ENCODE measurements at places on chromosomes 3 and 15. TPM values are rescaled to one million over a fixed set of nuclear protein-coding genes. Genes with fewer than 3 reads are reported as not detected.
A peak's percentile ranks its signal among the peaks of the same experiment; 100 is the strongest.

GRCh38 chr15:36954486-36954885 is 145.9 kb downstream of the MEIS2 start:
- DNase-seq: peak; percentile 2

GRCh38 chr15:40593588-40594428 is at the start of gene KNL1:
Gene KNL1, plus strand, starts transcription at chr15:40594249. Its CDS starts 8,683 bp downstream, at chr15:40602932.
- peak; percentile 94 for DNase-seq

DNA sequence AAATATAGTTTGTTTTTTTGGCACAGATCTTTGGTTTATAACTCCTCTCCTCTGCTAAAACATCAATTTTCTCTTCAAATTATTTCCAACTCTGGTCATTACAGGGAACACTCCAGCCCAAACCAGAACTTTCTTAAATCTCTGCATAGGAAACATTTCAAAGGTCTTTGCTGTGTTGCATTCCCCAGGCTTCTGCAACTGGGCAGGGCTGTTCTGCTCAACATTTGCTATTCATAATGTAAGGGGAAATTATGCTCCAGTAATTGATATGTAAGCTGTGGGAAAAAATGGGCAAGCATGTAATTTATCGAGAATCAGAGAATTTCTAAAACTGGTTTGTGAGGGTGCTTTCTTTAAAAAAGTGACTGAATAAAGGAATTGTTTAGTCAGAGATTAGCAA is 410.4 kb downstream of the TUSC7 start:
- no peak for DNase-seq

GRCh38 chr3:196501316-196502044 is 2.1 kb downstream of the RNF168 start:
- peak; percentile 33 for DNase-seq

DNA sequence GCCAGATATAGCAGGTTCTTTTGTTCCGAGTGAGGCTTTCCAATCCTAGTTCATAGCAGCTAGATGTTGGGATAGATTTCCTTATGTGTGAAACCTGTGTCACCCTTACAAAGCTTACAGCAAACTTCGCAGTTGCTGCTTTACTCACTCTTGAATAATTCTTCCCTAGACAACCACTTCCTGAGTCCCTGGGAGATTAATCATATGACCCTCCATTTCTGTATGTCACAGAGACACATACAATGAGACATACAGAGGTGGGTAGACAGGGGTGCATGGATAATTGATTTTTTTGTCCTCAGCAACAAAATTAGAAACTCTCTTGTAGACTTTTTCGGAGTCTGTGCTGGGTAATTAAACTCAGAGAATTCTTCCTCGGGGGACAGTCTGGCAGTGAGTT is 163.2 kb downstream of the NSUN3 start:
- peak; percentile 93 for DNase-seq

- DNase-seq: no peak
These were observed 26.1 kb upstream of the FGD5 start for GRCh38 chr3:14792691-14793121.

DNA sequence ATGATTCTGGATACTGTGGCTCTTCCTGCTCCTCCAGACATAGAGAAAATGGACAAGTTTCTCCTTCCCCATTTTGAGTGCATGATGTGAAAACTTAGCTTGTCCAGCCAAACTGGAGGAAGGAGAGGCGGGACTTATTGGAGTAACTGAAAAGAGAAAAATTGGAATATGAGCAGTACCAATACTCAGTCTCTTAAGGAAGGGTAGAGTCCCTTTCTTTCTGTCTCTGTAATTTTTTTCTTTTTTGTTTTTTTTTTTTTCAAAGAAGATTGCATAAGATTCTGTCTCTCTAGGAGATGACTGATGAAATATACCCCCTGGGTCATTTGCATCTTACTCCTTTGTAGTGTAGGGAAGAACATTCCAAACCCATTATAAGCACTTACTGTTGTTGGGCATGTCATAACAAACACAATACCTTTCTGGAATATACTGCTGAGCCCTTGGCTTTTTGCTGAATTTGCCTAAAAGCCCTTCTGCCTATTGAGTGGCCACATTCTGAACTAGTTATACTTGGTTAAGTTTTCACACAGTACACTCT is 498.1 kb upstream of the TPRG1 start:
- peak; percentile 70 for DNase-seq

GRCh38 chr3:141915766-141916165 is 39.3 kb downstream of the ATP1B3 start:
- no peak for DNase-seq

DNA sequence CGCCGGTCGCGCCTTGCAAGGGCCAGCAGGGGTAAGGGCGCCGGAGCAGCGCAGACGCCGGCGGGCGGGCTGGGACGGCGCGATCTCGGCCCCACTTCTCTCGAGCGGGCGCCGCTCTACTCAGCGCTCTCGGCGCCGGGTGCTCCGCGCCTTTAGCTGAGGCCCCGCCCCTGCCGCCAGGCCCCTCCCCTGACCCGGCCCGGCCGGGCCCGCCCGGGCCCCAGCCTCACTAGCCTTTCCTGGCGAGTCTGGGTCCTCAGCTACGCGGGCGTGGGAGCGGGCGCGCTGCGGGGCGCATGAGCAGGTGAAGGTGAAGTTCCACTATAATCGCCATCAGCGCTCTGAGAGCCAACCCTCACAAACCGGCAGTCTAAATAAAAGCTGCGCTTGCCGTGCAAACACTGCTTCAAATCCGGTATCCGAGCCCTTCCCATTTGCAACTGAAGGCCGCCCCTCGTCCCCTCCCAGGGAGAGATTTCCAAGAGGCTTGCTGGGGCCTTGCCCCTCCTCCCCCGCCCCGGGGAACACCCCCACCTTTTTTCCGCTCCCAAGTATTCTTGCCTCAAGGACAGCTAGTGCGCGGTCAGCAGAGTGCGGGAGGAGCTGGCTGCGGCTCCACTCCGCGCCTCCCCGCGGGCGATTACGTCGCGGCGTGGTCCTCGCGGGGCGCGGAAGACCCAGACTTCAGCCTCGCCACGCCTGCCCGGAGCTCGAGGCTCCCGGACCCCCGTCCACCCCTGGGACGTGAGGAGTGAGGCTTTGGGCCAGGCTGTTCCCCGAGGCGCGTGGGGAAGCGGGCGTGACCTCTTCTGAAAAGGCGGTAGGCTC is at the start of gene RPP25:
Gene RPP25 (minus strand): TSS at position 125 of the 828 bp plus-strand sequence. CDS start 189 bp downstream, outside the sequence.
- peak; percentile 27 for DNase-seq

DNA sequence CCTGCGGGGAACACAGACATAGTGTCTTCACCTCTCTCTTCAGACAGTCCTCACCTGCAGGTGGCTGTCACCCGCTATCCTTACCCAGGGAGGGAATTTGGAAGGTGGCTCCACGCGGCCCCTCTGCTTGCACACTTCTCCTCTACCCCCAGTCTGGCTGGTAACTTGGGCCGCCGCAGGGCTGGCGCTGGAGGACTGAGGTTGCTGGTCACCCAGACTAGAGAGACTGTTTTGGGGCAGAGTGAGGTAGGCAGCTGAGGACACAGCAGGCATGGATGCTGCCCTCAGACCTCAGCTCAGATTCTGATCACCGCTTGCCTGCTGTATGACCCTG is 12.6 kb upstream of the IQSEC1 start:
- no peak for DNase-seq

DNA sequence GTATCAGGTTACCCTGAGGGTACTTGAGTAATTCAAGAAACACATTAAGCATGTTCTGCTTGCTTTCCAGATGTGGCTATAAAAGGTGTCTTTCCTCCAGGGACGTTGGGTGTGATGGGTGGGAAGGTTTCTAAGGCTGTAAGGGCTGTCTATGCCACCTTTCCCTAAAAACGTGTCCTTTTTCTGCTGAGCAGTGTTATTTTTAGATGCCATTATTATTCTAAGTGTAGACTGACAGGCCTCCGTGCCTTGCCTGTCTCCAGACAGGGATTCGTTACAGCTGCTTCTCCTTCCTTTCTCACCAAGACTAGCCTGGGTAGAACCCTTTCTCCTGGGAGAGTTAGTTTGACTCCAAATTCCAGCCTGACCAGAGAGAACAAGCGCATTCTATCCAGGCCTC is 26.8 kb upstream of the RHO start:
- DNase-seq: no peak

DNA sequence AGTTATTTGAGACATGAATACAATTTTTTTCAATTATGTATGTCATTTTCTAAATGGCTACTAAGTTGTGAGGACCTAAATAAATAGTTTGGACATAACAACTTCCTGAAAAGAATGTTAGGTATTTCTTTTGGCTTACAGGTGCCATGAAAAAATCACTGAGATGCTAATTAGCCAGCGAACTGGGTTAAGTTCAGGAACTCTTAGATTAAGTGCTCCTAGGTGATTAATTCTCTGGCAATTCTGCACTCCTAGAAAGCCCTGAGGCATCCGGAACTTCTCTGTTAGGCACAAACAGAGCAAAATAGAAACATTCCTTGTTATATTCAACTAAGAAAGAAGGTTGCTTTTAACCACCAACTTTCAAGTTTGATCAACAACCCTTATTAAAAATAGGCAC is 192.3 kb downstream of the STAG1 start:
- DNase-seq: no peak

DNA sequence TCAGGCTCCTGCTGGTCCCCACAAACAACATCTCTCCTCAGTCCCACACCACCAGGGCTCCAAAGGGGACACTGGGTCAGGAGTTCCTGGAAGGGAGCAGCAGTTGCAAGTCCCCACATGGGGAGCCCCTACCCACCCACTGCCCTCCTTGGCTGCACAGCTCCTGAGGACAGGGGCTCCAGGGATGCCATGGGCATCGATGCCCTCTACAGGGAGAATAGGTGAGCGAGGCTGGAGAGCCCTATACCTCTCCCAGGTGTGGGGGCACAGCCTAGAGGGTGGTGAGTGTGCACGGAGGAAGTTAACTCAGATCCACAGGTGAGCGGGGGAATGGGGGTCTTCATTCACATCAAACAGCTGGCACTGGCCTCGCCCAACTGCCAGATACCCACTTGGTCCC is 141.2 kb upstream of the LINGO1 start:
- DNase-seq: no peak

GRCh38 chr15:99921101-99921500 is 187.9 kb upstream of the LYSMD4 start:
- DNase-seq: no peak

- DNase-seq: no peak
These were observed 1.4 kb upstream of the ISG20 start for GRCh38 chr15:88637436-88637835.

DNA sequence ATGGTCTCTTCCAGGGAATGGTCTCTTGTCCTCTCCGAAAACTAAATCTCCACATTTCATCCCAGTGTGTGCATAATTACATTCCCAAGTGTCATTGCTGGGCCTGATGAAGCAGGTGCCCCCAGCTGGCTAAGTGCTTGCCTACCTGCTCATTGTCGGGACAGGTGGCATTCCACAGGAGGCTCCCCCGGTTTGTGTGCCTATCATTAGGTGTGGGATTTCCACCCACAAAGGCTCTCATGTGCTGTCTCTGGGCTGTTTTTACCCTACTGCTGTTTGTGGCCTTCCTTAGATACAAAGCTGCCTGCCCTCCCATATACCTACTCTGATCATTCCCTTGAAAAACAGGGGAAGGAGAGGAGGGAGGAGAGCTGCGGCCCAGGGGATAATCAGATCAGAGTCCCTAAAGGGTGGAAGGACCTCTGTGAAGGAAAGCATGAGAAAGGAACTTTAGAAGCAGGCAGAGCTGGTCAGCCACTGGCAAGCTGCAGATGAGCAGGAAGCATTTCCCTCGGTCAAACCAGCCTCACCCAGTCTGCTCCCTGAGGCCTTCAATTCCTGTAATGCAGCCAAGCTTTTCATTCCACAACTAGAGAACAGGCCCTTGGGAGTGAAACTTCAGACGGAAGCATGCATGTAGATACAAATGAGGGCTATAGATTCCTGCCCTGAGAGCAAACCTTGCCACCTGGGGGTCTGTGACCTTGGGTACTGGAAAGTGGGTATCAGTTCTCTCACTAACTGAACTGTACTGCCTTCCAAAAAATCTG is 60.7 kb upstream of the HEG1 start:
- peak; percentile 59 for DNase-seq

GRCh38 chr3:137642831-137643230 is 121.3 kb upstream of the SOX14 start:
- peak; percentile 57 for DNase-seq

- no peak for DNase-seq
These were observed 2.1 kb downstream of the ISL2 start for GRCh38 chr15:76338486-76339304.

- peak; percentile 66 for DNase-seq
These were observed 50.8 kb downstream of the LYSMD4 start for GRCh38 chr15:99682455-99682854.

DNA sequence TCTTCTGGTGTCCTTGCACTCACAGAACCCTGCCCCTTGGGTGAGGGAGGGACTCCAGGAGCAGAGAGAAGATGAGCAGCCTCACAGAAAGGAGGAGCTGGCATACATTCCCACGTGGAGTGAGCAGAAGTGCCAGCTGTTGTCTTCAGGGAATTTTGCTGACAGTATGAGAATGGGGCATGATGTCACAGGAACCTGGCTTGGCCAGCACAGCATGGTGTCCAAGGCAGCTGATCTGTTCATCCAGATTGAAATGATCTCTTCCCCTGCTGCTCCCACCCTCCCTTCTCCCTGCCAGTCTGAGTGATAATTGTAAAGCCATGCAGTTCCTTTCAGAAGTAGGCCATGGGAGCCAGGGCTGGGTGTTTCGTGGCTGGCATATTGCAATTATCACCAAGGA is 53.3 kb downstream of the GJD2 start:
- no peak for DNase-seq

Gene NPTN
- 118 TPM for total RNA-seq

Gene ALS2CL
- 3.9 TPM for total RNA-seq

Gene ZDHHC19
- total RNA-seq: not detected

Gene CCDC39
- total RNA-seq: 0.03 TPM

Gene SLC35G2
- total RNA-seq: 38.7 TPM

Gene SLC22A13
- not detected for total RNA-seq

Gene WNT7A
- 0.47 TPM for total RNA-seq

Gene GCSAM
- total RNA-seq: not detected

Gene PPP1R14D
- total RNA-seq: not detected

Gene SNX22
- 2.3 TPM for total RNA-seq

Gene APBA2
- 50.8 TPM for total RNA-seq
